ENCODE measurements at places on chromosomes 2 and 18.

DNA sequence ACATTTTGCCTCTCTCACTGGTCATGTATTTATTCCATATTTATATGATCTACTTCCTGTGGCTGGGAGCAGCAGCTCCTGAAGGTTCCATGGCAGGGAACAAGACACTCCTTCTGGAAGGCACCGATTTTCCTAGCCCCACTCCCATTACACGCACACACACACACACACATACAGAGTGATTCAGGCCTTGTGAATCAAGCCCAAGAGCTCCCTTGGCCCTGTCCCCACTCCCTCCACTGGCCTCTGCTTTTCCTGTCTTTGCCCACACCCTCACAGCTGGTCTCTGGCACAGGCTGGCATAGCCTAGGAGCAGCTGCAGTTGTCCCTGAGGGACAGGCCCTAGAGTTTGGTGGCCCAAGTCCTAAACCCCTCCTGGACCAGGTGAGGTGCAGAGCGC lies 201.7 kb downstream of the NAPG start:
- DNase-seq, result no peak

DNA sequence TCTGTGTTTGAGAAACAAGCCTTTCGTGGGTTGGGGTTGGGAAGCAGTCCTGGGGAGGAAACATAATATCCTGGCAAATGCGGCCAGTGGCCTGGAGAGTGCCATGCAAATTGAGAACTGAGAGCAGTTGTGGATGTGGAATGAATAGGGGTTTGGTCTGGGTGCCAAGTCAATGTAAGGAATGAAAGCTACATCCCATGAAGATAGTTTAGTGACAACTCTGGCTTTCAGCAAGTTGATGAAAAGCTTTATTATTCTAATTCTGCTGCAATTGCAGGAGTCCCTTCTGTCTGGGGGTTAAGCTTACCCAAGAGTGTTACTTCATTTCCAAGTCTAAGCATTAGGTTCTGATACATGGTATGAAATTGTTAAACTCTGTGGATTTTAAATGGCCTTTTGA lies 771.6 kb downstream of the DPP10 start:
- DNase-seq, result no peak

DNA sequence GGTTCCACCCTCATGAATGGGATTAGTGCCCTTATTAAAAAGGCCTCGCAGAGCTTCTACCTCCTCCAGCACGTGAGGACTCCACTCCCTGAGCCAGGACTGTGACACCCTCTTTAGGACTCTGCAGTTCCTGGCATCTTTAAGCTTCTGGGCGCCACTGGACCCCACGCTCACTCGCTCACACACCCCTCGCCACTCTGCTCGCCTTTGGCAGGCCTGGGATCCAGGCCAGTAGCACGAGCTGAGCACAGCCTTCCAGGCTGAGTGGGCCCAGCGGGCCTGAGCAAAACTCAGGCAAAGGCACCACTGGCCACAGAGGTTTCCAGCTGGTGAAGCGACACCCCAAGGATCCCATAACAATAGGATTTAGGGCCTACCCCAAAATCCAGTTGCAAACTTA lies 107.9 kb upstream of the GPC1 start:
- DNase-seq, result no peak

DNA sequence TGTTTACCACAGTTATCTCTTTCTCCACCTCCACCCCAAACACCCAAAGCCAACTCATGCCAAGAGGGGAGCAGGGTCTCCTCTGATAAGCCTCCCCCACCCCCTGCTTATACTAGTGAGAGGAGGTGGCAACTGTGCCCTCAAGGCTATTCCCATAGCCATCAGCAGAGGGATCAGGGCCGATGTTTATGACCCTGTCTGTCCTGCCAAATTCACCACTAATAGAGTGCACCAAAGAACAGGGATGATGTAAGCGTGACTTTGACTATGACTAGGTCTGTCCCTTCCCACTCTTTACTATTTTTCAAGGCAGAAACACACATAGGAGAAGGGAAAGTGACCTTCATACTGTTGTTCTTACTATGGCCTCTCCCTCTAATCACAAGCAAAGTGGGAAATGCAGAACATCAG lies 74.6 kb downstream of the CLHC1 start:
- no peak for DNase-seq

- DNase-seq, result no peak
Observed at GRCh38 chr2:118417406-118418120, 329.3 kb downstream of the INSIG2 start.

DNA sequence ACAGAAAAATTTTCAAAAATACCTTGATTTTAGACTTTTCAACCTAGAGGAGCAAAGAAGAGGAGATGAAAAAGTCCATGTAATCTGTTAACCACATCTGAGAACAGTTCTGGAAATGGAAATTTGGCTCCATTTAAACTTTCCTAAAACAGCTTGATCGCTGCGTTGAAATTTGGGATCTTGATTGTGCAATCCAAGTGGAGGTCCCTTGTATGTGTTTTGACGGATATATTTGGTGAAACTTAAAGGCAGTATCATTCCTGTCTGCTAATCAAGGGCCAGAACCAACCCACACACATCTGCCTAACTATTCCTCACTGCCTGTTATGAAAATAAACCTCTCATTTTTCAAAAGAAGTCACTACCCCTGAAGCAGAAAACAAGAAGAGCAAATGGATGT lies 46.6 kb downstream of the SPATS2L start:
- DNase-seq, result no peak

- no peak for DNase-seq
Observed at GRCh38 chr2:38539086-38539485, 63.6 kb downstream of the HNRNPLL start.

DNA sequence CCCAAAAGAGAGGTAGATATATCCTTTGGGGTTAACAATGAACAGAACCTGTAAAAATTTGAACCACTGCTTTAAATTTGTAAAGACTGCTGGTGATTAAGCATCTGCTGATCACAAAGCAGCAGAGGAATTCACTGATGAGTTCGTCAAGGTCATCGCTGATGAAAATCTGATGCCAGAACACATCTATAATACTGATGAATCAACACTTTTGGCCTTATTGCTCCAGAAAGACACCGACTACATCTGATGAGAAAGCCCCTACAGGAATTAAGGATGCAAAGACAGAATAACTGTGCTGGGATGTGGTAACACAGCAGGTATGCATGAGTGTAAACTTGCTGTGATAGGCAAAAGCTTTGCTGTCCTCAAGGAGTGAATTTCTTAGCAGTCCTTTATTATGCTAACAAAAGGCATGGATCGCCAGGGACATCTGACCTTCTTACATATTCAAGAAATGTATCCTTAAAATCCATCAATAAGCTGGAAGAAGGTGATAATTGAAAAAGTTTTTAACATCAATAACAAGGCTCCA lies 30.5 kb upstream of the SGPP2 start:
- no peak for DNase-seq

DNA sequence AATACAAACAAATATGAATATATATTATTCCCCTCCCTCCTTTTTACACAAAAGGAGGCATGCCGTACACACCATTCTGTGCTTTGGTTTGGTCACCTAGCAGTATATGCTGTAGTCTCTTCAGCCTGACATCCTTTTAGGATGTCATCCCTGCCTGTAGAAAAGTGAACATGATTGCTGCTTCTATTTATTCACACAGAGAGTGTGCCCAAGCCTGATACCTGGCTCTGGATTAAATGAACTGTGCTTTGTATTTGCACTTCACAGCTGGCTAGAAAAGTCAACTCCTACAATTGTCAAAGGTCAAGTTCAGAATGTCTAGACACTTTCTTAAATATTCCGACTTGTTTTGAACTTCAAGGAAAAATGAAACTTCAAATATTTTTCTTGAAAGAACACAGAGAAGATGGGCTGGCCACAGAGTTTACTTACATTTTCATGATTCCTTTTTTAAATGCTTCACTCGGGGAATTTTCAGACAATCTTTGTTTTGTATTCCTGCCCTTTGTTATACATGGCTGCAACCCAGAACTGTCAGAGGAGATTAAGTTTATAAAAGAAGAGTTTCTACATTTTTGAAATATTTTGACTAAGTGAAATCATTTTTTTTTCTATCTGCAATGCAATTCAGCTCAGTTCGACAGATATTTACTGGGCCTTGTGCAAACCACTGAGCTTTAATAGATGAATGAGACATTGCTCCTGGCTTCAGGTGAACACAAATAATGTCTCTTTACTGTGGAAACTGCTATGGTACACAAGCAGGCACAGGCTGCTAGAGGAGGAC lies 33.5 kb downstream of the DAPL1 start:
- DNase-seq, result no peak

DNA sequence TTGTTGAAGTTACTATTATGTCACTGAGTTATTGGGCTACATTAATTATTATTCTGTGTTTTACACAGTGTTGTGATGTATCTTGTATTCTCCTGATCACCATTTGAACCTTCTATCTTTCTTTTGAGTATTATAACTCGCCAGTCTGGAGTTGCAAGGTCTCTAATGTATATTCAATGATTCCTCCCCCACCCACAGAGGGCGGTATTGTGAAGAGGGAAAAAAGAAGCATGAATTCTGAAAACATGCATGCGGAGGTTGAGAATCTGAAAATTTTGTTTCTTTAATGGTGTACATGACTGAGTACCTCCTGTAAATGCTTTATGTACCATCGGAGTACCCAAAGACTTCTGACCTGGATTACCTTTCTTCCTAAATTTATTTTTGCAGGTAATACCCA lies 266.6 kb downstream of the NR4A2 start:
- DNase-seq, result peak; percentile 3

- DNase-seq, result no peak
Observed at GRCh38 chr18:61428266-61428665, 95.0 kb downstream of the CDH20 start.

GRCh38 chr2:20440001-20440560 lies 6.8 kb upstream of the RHOB start:
- DNase-seq, result no peak

DNA sequence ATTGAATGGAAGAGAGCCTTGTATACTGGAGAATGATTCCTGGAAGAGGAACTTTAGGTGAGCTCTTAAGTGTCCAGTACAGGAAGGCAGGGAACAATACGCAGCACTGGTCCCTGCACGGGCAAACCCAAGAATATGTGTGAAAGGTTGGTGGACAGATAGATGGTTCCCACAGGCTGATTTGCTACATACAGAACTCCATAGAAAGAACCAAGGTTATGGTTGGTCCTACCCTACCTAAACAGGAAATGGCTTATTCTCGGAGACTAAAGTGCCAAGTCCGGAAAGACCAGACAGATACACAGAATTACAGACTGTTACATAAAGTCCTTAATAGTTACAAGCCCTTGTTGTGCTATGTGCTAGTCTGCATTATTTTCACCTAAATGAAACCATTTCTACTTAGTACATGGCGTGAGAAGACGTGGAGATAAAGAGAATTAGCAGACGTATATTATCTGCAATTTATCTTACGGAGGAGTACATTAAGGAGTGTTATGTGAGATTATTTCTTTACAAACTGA lies 1.2 kb downstream of the REV1 start:
- DNase-seq, result no peak

DNA sequence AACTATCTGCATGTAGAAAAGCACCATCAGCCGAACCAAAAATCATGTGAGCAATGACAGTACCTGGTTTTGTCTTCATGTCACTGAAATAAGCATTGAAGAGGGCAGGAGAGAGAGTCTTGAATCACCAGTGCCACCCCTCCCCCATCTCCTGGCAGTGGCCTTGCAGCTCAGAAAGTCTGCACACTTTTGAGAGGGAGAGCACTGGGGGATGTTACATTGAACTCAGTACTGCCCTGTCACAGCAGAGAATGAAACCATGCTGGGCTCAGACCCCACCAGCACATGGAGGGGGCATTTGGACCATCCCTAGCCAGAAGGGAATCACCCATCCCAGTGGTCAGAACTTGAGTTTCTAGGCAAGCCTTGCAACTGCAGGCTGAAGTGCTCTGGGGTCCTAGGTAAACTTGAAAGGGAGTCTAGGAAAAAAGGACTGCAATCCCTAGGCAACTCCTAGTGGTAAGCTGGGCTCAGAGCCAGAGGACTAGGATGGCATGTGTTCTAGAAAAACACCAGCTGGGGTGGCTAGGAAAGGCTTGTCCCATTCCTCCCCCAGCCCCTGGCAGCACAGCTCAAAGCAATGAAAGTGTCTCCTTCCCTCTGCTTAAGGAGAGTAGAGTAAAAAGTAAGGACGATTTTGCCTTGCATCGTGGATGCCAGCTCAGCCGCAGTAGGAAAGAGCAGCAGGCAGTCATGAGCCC lies 259.9 kb upstream of the MYT1L start:
- no peak for DNase-seq

- DNase-seq, result no peak
Observed at GRCh38 chr2:31258351-31258750, 24.4 kb downstream of the EHD3 start.

- DNase-seq, result no peak
Observed at GRCh38 chr18:50091509-50092244, 103.3 kb downstream of the MYO5B start.

GRCh38 chr2:98913916-98914712 lies 21.9 kb downstream of the CRACDL start:
- DNase-seq, result no peak

GRCh38 chr18:3425446-3425845 lies 24.5 kb upstream of the TGIF1 start:
- DNase-seq, result no peak

DNA sequence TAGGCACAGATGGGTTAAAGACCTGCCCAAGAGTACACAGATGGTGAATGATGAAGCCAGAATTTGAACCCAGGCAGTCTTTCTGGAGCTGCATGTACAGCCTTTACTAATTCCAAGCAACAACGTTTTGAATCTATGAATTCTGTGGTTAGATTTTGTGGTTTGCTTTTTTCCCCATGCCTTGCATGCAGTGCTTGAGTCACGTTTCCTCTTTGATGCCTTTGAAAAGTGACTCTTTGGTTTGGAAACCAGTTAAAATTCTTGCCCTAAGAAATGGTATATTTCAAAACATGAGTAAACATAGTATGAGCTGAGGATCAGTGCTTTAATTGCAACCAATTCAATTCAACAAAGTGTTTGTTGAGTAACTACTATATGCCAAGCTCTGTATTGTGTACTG lies 48.2 kb upstream of the PPM1B start:
- peak; percentile 4 for DNase-seq

DNA sequence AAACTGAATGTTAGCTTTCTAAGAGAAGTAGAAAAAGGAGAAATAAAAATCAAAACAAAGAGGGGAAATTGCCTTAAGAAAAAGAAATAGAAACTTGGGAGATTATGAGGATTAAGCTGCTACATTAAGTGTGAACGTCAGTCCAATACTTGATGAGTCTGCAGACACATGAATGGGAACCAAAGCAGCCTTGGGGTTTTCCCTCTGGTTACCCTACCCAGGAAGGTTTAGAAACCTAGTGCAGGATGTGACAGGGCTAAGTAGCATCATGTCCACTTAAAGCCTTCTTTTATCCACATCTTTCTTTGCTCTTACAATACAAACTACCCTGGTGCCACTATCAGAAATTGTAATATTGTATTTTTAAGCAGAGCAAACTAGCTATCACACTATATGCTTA lies 22.3 kb downstream of the SLC35F5 start:
- DNase-seq, result no peak

DNA sequence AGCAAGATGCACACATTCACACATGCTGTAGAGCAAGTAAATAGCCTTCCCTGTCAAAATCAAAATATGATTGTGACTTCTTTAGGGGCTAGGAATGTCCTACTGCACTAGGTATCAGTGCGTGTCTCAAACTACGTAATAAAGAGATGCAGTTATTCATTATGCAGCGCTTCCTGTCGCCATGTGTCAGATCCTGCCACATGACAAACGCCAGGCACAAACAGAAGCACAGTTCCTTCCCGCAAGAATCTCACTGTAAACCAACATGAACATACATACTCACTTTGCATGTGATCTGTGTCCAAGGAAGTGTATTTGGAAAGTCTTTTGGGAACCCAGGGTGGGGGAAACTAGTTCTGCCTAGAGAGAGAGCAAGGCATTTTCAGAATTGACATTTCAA lies 599.9 kb downstream of the RNF144A start:
- DNase-seq, result no peak
